Smooth muscle cell of trachea (primary cell): ENCODE measurements at places on chromosomes 1 and 21. TPM values are rescaled to one million over a fixed set of nuclear protein-coding genes. Genes with fewer than 3 reads are reported as not detected.

Gene ORC1
- total RNA-seq, result 0.66 and 6.5 TPM in 2 replicates

Gene RUSC1
- 15.7 and 20.2 TPM in 2 replicates for total RNA-seq

Gene TRIM58
- total RNA-seq, result under 0.01 TPM in 1 of 2 replicates, not detected in the other

Gene LY9
- not detected in 2 replicates for total RNA-seq

Gene LCE6A
- total RNA-seq, result not detected in 2 replicates

Gene FMO2
- total RNA-seq, result 3.5 and 4.5 TPM in 2 replicates

Gene SLAMF6
- total RNA-seq, result not detected in 2 replicates

Gene CGN
- not detected in 2 replicates for total RNA-seq

Gene C1orf185
- total RNA-seq, result not detected in 2 replicates

Gene TRIM46
- total RNA-seq, result 6.0 and 7.1 TPM in 2 replicates

Gene SPATA17
- total RNA-seq, result 0.50 and 0.87 TPM in 2 replicates

Gene LORICRIN
- not detected in 2 replicates for total RNA-seq

Gene COL6A2
- 1,719 and 2,867 TPM in 2 replicates for total RNA-seq

Gene CHRM3
- total RNA-seq, result under 0.01 TPM in 2 replicates

Gene MTHFR
- 75.1 and 89.3 TPM in 2 replicates for total RNA-seq

Gene PTGS2
- 4.8 and 5.0 TPM in 2 replicates for total RNA-seq

Gene FMN2
- total RNA-seq, result 10.3 and 13.8 TPM in 2 replicates

Gene KIF21B
- total RNA-seq, result under 0.01 TPM in 2 replicates

Gene PTCH2
- total RNA-seq, result 0.33 and 0.73 TPM in 2 replicates

Gene CLEC20A
- not detected in 2 replicates for total RNA-seq

Gene MRPL9
- 73.1 and 97.4 TPM in 2 replicates for total RNA-seq

Gene FAM72D
- total RNA-seq, result under 0.01 and 1.3 TPM in 2 replicates

Gene KIF2C
- total RNA-seq, result 2.2 and 52.5 TPM in 2 replicates

Gene CORT
- total RNA-seq, result not detected in 2 replicates

Gene FAM78B
- total RNA-seq, result 0.29 and 0.50 TPM in 2 replicates

Gene AADACL3
- not detected in 2 replicates for total RNA-seq

Gene REN
- 0.15 TPM in 1 of 2 replicates, not detected in the other for total RNA-seq

Gene NHLH1
- not detected in 2 replicates for total RNA-seq

Gene LCE2A
- not detected in 2 replicates for total RNA-seq

Gene HHIPL2
- 0.58 and 0.83 TPM in 2 replicates for total RNA-seq

Gene ANGPTL3
- not detected in 2 replicates for total RNA-seq

Gene THEM5
- 0.17 TPM in 1 of 2 replicates, not detected in the other for total RNA-seq

Gene TMEM82
- total RNA-seq, result not detected in 2 replicates
